ENCODE measurements at places on chromosomes 6 and 20.
A peak's percentile ranks its signal among the peaks of the same experiment; 100 is the strongest.

DNA sequence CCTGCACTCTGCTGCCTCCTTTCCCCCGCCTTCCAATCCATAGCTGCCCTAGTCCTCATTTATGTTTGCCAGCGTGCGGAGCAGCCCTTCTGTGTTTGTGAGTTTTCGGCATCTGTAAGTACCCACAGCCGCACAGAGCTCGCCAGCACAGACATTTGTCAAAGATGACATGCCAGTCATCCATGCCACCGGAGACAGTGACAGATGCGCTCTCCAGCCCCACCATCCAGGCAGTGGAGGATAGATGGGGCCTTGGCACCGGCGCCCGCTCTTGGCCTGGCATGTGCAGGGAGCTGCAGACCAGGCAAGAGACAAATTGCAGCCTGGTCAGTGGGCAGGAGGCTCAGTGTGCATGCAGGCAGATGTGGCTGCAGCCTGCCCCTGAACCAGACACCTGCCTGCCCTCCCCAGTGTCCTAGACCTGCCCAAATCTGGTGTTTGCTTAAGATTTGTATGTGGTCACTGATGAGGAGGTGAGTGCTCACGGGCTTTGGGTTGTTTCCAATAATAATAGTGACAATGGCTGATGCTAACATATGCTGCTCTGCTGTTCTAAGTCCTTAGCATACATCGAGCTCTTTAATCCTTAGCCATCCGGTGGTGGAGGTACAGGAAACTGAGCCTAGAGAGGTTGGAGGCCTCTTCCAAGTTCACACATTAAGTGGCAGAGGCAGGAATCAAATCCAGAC is 78.1 kb downstream of the UNC5CL start:
- no peak for ATAC-seq

DNA sequence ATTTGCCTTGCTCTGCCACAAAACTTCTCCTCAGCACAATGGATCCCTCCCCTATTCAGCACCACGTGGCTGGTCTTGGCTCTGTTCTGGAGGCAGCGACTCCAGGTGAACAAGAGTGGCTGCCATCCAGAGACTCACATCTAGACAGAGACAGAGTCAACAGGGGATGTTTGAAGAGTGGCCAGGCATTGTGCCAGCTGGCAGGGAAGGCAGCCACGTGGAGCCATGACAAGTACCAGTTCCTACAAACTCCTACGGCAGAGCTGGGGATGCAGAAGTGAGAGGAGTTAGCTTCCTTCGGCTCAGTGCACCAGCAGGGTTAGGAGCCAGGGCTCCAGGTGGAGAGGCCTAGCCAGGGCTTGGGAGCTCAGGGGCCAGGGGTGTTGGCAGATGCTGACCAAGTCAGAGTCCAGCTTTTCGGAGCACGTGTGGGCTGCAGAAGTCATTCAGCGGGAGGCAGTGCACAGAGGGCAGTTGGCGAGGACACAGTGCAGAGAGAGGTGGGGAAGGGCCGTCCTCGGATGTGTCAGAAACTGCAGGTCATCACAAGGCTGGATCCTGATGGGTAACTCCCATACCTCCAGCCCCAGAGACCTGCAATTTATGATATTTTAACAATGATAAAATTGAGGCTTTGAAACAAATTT is 171.7 kb upstream of the PDE10A start:
- ATAC-seq = no peak

DNA sequence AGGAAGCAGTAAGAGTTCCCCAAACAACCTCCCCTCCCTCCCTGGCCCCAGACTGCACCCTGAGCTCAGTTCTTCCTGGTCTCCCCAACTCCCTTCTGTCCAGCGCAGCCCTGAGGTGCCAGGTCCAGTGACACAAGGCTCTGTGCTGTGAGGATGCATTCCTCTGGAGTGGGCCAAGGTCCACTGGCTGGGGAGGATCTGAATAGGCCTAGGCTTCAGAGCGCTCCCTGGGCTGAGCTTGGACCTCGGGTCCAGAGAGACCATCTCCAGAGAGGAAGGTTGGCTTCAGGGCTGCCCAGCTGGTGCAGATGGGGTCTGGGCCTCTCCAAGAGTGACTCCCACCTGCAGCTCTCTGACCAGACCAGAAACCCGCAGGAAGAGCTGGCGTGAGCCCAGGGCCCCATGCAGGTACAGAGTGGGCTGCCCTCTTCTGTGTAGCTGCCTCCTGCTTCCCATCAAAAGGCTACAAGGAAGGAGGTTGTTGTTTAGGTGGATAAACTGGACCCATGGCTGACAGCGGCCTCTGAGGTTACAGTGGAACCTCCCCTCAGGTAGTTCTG is 52.3 kb upstream of the MLN start:
- no peak for ATAC-seq

DNA sequence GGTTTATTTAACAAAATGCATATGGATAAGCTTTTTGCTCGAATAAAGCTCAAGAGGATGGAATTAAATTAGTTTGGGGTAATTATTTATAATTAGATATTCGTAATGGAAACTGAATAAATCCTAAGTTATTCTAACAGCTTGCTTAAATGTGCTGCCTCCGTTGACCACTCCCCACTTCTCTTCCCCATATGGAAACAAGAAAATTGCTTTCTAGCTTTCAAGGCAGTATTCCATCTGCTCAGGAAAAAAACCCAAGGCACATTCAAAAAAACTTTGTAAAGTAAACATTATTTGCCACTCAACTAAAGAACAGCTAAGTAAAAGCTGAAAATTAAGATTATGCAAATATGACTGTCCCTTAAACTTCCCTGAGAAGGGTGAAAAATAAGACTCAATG is 369.2 kb downstream of the HAO1 start:
- ATAC-seq = no peak

DNA sequence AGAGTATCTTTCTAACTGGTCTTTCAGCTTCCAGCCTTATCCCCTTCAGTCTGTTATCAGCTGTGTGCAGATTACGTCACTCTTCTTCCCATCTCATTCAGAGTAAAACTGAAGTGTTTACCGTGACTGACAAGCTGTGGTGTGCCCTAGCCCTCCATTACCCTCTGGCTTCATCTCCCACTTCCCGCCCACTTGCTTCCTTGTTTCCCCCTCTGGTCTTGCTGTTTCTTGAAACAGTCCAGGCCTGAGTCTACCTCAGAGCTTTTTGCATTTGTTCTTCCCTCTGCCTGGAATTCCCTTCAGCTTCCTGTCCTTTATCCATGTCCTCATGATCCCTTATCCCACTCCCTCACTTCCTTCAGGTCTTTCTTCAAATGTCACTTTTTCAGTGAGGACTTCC is 66.9 kb downstream of the CARMIL1 start:
- no peak for ATAC-seq

GRCh38 chr6:32382757-32383420 is 11.2 kb upstream of the TSBP1 start:
- ATAC-seq = no peak

DNA sequence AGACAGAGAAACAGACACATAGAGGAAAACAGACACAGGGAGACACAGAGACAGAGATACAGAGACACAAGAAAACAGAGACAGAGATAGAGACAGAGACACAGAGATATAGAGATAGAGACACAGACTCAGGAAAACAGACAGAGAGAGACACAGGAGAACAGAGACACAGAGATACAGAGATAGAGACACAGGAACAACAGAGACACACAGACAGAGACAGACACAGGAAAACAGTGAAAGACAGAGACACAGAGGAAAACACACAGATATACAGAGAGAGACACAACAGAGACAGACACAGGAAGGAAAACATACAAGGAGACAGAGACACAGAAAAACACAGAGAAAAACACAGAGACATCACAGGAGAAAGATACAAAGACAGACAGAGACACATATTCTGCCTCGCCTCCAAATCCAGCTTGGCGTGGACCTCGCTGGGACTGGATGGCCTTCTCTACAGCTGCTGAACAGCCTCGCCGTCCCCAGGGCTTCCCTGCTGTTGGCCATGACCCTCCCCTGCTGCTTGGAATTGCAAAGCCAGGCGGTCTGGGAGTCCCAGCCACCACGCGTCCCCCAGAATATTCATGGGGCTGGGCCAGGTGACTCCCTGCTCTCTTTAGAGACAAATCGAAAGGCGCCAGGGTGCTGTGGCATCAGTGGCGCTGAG is 36.8 kb downstream of the NTSR1 start:
- ATAC-seq = no peak

DNA sequence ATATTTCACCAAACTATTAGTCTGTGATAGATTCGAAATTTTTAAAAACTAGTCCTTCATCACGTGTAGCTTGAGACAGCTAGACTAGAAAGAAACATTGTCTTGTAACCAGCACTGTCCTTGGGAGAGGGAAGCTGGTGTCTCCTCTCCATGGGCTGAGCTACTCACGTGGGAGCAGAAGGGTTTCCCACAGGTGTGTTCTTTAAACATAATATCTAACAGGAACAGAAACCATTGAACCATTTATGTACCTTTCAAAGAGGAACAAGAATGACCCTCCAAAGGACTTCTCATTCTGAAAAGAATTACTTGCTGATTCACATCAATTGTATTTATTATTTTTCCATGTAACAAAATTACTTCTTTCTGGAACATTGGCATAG is 72.4 kb upstream of the SYNJ2 start:
- ATAC-seq = no peak

GRCh38 chr6:4804095-4804494 is 27.9 kb downstream of the CDYL start:
- ATAC-seq = peak; percentile 56

DNA sequence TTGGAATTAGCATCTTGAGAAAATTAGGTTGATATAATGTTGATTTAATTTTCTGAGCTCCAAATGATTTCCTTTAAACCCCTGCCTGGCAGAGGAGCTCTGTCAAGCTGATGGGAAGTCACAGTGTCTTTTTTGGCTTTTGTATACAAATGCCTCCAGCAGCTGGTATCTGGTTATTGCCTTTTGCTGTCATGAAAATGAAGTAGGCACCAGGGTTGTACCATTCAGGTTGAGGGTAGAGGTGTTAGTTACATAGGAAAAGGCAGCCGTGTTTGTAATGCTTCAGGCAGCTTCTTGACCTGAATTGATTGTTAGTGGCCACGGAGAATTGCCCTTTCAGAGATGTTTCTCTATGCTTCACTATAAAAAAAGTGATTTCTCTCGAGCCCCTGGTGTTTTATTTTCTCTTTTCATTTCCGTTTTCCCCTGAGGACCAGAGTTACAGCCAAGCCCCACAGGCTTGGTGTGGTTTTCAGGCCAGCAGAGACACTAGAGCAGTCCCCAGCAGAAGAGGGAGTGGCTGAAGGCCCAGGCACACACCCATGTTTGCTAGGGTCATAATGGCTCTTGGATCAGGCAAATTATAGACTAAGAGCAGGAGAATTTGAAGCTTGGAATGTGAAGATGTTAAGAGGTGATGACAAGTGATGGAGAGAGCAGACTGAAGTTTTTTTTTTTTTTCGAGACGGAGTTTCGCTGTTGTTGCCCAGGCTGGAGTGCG is 21.6 kb downstream of the CMTR1 start:
- ATAC-seq = peak; percentile 64

DNA sequence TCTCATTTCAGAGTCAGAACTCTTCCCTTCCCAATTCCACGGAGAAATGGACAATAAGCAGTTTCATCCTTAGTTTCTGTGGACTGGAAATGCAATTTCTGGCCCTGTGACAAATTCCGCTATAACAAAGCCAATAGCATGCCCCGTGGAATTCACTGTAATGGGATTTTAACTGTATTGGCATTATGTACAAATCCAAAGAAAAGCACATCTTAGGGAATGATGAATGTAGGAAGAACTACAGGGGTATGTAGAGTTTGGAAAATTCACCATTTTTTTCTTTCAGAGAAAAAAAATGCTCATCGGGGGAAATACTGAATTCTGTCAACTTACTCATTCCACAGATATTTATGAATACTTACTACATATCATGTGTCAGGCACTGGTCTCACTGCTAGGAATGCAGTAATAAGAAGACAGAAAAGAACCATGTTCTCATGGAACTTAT is 43.5 kb downstream of the KIF6 start:
- ATAC-seq = peak; percentile 27

GRCh38 chr6:126181173-126181741 is 158.7 kb upstream of the CENPW start:
- ATAC-seq = no peak

- ATAC-seq = peak; percentile 78
Observed at GRCh38 chr6:30006170-30007131, 54.6 kb upstream of the POLR1H start.

DNA sequence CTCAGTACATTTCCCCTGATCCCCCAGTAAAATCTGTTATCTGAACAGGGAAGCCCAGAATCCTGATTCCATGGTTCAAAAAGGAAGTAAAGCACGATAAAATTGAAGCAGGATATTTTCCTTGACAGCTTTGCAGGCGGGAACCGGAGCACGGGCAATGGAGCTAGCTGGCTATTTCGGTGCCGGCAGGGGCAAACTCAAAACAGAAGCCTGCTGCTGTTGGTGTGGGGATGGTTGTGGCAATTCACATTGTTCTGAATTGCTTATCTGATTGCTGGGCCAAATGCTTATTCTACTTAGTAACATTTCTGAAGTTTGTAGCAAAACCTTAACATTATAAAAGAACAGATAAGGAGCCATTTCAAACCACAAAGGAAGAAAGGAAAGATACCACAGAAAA is 172.4 kb downstream of the MMS22L start:
- ATAC-seq = no peak

All from motor neuron (in vitro differentiated cells).